ENCODE measurements at places on chromosomes 3 and 15.

GRCh38 chr3:30628901-30629590 is 22.6 kb downstream of the TGFBR2 start:
- DNase-seq: no peak

DNA sequence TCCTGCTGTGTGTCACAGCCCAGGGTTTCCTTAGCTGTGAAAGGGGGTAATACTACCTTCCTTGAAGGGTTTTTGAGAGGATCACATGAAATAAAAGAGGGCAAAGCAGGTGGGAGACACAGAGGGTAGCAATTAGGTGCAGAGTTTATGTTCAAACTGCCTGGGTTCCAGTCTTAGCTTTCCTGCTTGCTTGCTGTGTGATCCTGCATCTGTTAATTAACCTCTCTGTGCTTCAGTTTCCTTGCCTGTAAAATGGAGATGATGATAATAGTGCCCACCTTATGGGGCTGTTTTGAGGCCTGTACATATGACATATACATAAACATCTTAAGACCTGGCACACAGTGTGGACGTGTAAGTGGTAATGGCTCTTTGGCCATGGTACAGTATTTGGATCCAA is 35.0 kb downstream of the SPSB4 start:
- no peak for DNase-seq

DNA sequence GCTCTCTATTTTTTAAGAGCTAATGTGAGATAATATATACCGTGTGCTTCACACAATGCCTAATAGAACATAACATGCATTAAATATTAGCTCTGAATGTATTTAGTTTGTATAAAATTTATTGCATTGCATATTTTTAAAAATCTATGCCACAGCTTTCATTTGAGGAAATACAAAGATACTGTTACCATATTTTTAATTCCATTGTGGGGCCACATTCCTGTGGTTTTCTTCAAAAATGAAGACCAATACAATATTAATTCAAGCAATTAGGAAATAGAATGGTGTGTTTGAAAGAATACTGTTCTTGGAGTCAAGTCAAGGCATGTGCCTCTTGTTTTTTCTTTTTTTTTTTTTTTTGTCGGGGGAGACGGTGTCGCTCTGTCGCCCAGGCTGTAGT is 95.4 kb upstream of the CADPS start:
- no peak for DNase-seq

DNA sequence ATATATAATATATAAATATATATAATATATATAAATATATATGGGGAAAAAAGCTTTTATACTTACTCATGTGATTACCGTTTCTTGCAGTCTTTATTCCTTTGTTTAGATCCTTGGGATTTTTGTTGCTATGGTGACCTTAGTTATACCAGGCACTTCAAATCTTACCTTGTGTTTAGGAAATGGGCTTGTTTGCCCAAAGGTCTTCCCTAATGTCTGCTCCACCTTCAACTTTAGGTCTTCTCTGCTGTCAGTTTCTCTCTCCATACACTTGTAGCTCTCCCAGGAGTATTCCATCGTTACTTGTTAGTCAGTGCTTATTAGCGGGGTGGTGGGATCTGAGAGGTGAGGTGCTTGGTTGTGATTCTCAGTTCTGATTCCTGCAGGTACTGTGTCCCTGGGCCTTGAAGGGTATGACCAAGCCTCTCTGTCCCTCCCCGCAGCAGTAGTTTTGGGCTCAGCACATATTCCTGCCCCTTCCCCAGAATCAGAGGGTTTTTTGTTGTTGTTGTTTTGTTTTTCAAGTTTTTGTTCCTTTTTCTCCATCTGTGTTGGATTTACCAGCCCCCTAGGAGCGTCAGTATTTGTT is 9.6 kb upstream of the LAMP3 start:
- DNase-seq: no peak

- DNase-seq: no peak
Measured at GRCh38 chr15:73897441-73898261, 24.3 kb downstream of the TBC1D21 start.

GRCh38 chr15:53716909-53717876 is 42.3 kb downstream of the WDR72 start:
- DNase-seq: no peak

DNA sequence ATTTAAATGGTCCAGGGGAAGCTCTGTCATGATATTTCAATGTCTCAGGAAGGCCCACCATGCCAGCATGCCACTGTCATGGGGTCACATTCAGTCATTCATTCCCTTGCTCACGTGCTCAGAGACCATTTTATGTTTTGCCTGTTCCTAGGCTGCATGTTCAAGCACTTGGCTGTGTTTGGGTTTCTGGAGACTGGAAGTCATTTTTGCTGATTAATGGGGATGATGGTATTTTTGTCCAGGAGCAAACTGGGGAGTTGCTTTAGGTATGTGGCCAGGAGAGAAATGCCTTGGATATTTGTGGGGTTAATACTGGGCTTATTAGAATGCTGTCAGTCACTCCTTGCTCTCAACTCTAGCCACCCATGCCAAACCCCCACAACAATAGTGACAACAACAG is 303.5 kb downstream of the PTPRG start:
- DNase-seq: no peak

DNA sequence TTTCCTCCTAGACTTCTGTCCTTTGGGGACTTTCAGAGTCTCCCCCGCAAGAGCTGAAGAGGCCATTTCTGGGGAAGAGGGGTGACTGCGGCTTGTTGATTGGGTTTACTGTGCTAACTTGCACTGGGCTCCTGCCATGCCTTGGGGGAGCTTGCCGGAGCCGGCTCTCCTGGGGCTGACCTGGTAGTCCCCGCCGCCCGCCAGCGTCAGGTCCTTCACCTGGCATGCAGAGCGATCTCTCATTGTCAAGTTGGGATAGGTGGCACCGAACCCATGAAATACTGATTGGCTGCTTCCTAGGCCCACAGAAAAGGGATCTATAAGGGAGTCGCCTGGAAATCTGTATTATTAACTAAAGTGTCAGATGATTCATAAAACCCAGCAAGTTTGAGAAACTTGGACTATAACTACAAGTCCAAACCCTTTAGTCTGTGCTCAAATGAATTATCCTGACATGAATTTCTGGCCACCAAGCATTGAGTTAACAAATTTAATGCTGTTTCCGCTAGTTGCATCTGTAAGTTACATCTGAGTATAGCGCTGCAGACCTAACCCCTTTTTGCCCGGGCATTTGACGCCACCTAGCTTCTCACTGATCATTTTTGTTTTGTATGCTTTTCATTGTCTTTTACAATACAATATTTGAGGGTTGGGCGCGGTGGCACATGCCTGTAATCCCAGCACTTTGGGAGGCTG is 607 bp upstream of the IMP3 start:
- DNase-seq: no peak

DNA sequence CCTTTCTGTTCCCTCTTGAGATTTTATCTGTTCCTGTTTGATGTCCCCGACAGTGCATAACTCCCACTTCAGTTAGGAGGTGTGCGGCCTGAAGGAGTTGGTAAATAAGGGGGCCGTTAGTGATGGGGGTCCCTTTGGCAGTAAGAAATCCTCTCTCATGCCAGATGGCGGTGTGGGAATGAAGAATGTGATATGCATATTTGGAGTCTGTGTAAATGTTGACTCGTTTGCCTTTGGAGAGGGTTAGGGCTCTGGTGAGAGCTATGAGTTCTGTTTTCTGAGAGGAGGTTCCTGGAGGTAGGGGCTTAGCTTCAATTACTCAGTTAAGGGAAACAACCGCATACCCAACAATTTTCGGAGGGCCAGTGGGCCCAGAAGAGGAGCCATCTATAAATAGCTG is 38.8 kb upstream of the RNF7 start:
- DNase-seq: no peak

DNA sequence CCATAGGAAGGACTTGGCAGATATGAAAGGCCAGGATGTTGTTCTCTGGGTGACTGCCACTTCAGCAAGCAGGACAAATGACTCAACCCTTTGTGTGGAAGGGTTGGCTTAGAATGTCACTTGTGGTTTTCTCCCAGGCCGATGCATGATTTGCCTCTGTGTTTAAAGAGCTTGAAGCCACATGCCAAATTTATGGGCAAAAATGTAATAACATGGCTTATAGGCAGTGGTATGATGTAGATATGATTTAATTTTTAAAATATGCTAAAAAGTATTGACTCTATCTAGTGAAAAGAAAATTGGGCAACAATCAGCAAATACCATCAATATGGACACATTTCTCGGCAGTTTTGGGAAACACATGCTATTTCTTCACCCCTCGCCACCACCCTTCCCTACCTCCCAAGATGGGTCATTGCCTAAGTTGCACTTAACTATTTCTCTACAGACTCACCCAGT is 114.6 kb downstream of the CYP19A1 start:
- no peak for DNase-seq

DNA sequence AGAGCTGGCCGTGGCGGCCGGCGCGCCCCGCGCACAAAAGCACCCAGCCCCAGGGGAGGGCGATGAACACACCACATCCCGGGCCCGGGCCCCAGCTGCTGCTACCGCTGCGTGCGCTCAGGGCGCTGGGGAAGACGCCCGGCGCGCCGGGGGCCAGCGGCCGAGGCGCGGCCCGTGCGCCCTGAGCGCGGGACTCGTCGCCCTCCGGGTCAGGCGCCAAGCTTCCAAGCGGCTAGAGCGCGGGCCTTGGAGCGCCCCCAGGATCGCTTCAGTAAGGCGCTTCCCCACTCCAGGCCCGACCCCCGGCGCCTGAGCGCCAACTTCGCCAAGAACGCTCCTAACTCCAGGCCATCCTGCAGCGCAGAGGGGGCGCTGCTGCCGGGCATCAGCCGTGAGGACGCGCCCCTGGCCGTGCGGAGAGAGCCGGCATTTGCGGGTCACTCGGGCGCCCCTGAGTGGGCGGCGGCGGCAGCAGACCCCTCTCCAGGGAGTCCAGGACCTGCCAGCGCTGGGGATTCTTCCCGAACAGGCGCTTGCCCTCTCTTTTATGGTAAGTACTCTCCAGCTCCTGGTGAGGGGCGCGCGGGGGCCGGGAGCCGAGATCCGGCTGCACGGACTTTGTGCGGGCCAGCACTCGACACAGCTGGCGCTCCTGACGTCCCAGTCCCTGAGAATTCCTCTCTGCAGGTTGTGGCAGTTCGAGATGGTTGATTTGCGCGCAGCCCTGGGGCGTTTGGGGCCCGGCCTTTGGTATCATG is 475 bp downstream of the SPSB4 start:
- DNase-seq: no peak

GRCh38 chr3:141462176-141462859 is 24.5 kb upstream of the RASA2 start:
- DNase-seq: no peak

- no peak for DNase-seq
Measured at GRCh38 chr15:62684123-62684808, 358.3 kb upstream of the TPM1 start.

DNA sequence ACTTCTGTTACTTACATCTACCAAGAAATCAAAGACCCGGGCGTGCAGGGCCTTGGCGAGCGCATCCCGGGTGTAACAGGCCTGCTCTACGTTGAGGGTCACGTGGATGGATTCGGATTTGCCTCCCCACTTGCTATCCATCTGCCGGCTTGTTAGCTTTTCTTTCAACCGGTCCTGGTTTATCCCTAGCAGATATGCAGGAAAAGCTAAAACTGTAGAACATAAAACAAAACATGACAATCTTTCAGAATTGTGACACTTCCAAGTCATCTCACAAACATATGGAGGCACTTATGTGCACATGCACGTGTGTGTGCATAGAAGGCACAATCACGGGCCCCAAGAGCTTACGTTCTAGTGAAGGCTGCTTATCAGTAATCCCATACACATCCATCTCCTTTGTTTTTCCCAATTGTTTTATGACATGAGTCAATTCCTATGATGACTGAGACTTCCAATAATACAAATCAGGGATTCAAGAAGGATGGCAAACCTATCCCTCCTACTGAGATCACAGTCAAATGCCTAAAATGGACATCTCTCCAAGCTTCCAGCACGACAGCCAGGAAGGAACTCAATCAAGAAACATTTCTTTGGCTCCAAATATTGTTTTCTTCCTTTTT is 11.3 kb downstream of the LDHAL6B start:
- DNase-seq: peak; percentile 72

DNA sequence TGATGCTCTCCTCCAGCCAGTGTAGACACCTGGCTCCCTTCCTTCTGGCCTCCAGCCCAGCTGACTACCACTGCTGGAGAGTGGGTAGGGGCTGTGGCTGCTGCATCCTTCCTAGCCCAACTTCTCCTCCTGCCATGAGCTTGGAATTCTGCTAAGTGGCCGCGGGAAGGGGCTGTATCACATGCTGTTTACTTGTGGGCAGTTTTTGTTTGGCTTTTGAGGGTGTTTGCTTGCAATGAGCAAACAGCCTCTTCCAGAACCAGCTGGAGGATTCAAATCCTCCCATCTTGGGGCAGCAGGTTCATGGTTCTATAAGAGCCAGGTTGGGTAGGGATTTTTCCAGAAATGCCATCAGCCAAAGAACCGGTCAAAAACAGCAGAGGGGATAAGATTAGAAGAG is 9.0 kb downstream of the GASK1A start:
- no peak for DNase-seq

DNA sequence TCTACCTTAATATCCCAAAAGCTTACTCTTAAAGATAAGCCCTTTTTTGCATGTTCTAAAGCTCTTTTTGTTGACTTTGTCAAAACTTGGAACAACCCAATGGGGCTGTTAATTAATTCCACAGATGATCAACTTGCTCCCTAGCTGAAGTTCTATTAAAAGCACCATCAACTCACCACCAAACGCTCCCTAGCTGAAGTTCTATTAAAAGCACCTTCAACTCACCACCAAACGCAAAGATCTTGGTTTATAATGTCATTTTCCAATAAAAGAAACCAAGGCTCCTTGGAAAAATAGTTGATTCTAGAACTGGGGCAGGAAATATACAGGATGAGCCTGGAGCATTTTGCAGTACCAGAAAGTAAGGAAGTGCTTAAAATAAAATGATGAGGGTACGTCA is 122.3 kb upstream of the STT3B start:
- DNase-seq: no peak

GRCh38 chr3:180704532-180704931 is 25.2 kb upstream of the CCDC39 start:
- no peak for DNase-seq

GRCh38 chr3:134291319-134292254 is 40.9 kb upstream of the RYK start:
- DNase-seq: no peak

DNA sequence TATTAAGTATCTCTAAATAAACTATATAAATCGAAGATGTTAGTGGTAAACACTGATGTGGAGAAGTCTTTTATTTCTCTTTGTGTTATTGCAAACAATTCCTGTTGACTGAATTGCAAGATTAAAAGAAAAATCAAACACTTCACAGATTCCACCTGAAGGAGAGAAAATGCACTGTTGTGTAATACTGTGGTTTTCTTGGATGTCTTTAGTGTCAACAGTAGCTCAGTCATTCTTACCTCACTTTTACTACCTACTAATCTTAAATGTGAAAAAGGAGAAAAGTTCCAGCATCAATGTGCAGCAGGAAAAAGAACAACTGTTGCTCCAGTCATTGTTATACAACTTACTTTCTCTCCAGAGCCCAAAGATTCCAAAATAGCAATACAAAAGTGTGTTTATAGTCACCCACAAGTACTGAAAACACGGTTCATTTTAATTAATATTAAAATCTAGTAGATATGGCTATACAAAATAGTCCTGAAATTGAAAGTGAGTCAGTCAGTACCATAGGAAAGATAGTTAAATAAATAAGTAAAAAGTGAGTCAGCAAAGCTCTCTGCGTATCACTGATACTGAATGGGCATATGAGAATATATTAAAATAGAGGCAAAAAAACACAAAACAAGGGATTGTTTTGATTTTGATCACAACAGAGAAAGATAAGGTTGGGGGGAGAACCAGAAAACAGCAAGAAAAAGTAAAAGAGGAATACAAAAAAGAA is 90.5 kb upstream of the CSPG5 start:
- DNase-seq: no peak

GRCh38 chr3:120450600-120451271 is at the start of gene FSTL1:
TSS of gene FSTL1 (minus strand) at chr3:120450992. CDS start at chr3:120450746, 246 bp downstream.
- DNase-seq: no peak

All from glomerular endothelial cell (primary cell).